ENCODE measurements at places on chromosomes 2 and 18. TPM values are rescaled to one million over a fixed set of nuclear protein-coding genes. Genes with fewer than 3 reads are reported as not detected.
A peak's percentile ranks its signal among the peaks of the same experiment; 100 is the strongest.

GRCh38 chr18:8960740-8961657 is 141.5 kb upstream of the NDUFV2 start:
- DNase-seq, result peak; percentile 88

- peak; percentile 87 for DNase-seq
Observed at GRCh38 chr2:150681120-150681804, 193.8 kb upstream of the RND3 start.

DNA sequence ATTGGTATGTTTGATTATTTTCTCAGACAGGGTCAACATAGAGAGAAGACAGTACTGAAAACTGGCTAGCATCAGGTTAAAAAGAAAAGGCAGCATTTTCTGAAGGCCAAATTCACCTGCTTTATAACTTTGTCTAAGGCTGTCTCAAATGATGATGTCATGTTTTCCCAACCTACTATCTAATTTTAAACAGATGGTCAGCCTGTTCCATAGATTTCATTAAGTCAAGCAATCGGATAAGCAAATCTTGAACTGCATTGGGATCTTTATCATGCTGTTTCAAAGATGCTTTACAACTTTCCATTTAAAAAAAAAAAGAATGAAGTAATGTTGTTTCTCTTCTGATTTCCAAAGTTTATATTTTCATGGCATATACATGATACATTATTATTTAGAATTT is 56.3 kb upstream of the SPOPL start:
- DNase-seq, result peak; percentile 5

DNA sequence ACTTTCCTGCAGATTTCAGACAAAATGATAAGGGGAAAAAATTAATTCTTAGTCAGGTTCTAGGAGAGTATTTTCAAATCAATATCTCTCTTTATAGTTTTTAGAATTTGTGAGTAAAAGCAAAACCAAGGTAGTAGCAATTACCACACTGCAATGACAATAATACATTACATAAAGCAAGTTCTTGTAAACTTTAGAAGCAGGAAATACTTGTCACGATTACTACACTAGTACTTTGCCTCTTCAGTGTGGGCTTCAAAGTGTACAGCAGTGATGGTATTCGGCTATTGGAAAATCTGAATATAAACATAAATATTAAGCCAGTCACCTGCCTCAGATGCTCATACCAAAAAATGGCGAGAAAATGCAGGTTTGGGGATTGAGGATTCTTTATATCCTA is 81.0 kb downstream of the ALPK2 start:
- no peak for DNase-seq

DNA sequence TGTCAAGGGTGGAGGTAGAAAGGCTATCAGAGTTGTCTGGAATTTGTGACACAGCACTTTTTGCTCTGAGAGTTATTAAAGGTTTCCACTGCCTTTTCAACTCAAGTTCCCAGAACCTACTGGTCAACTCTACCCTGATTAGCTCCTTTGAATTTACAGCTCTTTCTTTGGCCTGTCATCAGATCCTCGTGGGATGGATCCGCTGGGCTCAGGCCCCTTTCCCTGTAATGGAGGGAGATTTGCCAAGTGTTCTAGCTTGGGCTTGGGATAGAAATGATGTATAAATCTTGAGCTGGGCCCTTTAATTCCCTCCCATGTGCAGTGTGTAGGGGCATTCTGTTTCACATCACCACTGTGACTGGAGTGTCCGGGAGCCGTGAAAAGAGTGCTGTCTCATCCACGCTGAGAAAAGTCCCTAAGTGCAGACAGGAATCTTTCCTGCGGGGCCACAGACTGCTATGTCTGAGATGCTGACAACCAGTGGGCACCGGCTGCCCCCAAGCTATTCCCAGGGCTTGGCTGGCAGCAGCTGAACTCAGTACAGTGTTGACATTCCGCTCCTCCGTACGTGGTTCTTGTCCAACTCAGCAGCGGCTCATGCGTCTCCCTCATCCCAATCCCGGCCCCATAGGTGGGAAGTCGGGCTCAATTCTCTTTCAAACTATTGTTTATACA is 46.9 kb upstream of the ARHGAP28 start:
- no peak for DNase-seq

- no peak for DNase-seq
Observed at GRCh38 chr2:46824611-46825010, 91.0 kb downstream of the MCFD2 start.

DNA sequence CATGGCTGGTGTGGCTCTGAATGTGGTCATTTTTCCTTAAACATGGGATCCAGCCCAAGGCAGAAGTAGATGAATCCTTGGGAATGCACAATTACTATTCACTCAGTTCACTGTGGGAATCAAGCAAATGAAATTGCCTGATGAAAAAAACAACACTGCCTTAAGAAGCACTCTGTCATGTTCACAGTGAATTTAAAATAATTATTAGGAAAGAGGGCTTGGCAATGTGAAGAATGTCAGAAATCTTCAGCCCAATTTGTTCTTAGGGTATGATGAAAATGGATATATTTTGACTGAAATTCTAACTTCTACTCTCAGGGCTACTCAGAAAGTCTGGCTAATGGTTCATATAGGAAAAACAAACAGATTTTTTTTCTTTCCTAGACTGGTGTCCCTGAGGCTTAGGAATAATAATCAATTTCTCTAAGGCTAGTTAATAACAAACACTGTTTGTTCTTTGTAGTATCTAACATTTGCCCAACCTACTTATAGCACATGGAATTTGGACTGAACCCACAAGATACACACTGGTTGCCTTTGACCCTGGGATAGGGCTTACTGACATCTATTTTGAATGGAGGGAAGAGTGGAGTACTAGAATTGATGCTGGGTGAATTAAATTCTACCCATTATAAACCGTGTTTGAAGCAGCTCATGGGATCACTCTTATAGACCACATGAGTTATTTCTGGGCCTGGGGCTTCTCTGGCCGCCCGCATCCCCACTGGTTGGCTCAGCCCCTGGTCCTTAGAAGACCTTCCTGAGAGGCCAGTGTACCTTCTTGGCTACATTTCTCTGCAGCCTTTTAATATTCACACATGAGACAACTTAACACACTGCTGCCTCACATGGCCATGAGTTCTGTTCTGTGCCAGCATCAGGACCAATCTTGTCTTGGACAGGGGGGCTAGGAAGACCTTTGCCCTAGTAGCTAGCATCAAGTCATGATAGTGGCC is 8.3 kb upstream of the MRPL33 start:
- peak; percentile 37 for DNase-seq

GRCh38 chr2:219578811-219579613 is 6.9 kb downstream of the INHA start:
- DNase-seq, result peak; percentile 48

- peak; percentile 39 for DNase-seq
Observed at GRCh38 chr2:150591496-150592285, 104.2 kb upstream of the RND3 start.

- DNase-seq, result peak; percentile 15
Observed at GRCh38 chr18:68707646-68708045, 7.3 kb downstream of the TMX3 start.

DNA sequence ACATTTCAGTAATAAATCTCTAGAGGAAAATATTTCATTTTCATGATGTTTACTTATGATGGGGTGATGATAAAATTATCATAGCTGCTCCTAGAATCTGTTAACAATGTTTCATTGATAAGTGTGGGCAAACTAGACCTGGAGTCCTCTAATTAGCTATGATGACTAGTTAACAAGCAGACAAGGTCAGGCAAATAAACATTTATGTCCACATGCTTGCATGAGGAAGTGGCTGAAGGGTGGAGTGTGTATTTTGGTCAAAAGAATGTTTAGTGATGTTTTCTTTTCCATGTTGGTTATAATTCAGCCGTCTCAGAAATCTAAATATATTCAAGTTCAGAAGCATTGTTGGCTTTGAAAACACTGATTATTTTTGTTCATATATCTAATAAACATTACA is 99.9 kb upstream of the FN1 start:
- DNase-seq, result peak; percentile 56

GRCh38 chr2:43218702-43219382 is 7.6 kb downstream of the ZFP36L2 start:
- DNase-seq, result peak; percentile 64

DNA sequence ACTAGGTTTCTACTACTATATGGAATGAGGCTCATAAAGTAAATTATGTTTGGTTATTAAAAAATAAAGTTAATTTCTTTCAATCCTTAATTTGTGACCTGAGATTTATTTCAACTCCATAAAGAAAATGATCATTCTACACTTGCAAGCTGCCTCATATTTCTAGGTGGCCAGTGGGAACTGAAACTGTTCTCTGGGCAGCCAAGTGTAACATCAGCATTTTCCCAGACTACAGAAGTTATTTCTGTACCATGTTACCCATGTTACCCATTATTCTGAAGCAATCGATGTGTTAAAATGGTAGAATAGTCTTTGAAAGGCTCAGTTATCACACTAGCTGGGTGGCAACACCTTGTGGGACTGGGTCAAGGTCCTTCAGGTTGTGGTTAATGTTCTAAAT is 139.3 kb upstream of the FBXO11 start:
- no peak for DNase-seq

GRCh38 chr2:59791004-59791618 is 762.3 kb downstream of the BCL11A start:
- no peak for DNase-seq

Gene ARHGEF33
- polyA plus RNA-seq, result 0.52 TPM

Gene IL1R2
- polyA plus RNA-seq, result 1.2 TPM

Gene DYTN
- polyA plus RNA-seq, result not detected

Gene GATA6
- polyA plus RNA-seq, result 6.6 TPM

Gene UNC80
- polyA plus RNA-seq, result not detected
